IPS DF 19.7 (cell line): ENCODE measurements at places on chromosomes 3 and 15.

GRCh38 chr3:177693616-177694264 lies 496.5 kb upstream of the TBL1XR1 start:
- no peak for DNase-seq

GRCh38 chr15:98003518-98003917 lies 43.0 kb downstream of the ARRDC4 start:
- no peak for DNase-seq

DNA sequence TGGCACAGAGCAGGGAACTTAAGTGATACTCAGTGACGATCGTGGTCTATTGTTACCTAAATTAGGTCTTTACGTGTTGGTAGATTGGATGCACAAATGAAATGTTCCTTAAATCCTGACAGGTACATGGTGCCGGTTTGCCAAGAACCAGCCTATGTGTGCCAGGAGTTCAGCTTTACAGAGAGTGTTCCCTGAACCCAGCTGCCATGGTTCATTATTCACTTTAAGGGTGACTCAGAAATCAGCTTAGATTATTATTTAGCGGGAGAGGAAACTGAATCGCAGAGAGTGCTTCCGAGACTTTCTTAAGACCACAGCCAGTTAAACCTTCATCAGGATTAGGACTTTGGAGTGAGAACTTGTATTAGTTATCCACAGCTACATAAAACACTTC lies 21.5 kb downstream of the FAM43A start:
- DNase-seq: no peak

GRCh38 chr15:70342554-70343548 lies 245.1 kb upstream of the TLE3 start:
- DNase-seq: no peak

GRCh38 chr15:93040288-93041158 lies 48.5 kb downstream of the RGMA start:
- DNase-seq: no peak

DNA sequence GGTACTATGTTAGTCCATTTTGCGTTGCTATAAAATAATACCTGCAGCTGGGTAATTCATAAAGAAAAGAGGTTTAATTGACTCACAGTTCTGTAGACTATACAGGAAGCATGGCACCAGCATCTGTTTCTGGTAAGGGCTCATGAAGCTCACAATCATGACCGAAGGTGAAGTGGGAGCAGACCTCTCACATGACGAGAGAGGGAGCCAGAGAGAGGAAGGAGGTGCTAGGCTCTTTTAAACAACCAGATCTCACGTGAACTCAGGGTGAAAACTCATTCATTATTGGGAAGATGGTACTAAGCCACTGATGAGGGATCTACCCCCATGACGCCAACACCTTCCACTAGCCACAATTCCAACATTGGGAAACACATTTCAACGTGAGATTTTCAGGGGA lies 301.7 kb upstream of the MDFIC2 start:
- DNase-seq: no peak

GRCh38 chr3:168457954-168458539 lies 362.3 kb upstream of the GOLIM4 start:
- no peak for DNase-seq

GRCh38 chr3:147356909-147357900 lies 49.1 kb downstream of the ZIC4 start:
- DNase-seq: no peak

DNA sequence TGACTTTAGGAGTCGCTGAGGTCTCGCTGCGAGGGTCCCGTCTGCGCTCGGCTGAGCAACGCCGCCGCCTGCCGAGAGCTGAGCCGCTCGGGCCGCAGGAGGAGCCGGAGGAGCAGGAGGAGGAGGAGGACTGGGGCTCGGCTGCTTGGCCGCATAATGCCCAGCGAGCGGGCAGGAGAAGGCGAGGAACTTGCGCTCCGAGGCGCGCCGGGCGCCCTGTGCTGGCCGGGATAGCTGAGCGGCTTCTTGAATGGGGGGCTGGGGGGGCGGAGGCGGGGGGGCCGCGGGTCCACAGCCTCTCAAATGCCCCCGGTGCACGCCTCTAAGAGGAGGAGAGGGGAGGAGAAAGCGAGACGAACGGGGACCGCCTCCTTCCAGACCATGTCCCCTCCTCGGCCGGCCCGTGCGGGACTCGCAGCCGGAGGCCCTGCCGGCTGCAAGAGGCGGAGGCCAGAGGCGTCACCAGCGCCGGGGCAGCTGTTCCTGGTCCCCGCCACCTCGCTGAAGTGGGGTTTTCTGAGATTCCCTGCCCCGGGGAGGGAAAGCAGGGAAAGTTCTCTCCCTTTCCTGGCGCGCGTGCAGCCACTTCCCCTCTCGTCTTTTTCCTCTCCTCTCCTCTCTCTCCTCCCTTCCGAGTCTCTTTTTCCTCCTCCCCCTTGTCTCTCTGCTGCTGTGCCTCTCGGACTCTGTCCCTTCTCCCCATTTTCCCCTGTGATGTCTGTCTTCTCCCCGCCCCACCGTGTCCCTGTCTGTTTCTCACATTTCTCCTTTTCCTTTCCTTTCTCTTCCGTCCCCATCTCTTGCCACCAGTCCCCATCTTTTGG lies at the start of gene ADAMTS9:
TSS of gene ADAMTS9 (minus strand) at position 220 of the 824 bp plus-strand sequence. CDS start 343 bp downstream, outside the sequence.
- DNase-seq: no peak
